ENCODE measurements at places on chromosomes 4 and X.

- DNase-seq = no peak
Observed at GRCh38 chr4:6687947-6688878, 5.5 kb upstream of the S100P start.

DNA sequence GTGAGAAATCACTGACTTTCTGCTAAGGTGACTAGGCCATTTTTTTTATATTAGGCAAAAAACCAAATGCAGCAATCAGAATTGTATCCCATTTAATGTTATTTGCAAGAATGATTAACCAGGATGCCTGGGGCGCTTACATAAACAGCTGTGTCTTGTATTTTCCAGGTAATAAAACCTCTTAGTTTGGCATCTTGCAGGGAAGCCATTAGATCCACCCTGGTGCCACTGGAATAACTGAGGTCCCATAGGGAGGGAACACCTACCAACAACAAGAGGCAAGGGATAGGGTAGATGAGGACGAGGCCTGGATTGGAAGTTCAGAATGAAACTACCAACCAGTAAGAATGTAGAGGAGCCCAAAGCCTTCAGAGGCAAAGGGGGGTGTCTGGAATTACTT lies 288.3 kb downstream of the ARHGAP24 start:
- DNase-seq = no peak

- no peak for DNase-seq
Observed at GRCh38 chrX:13649838-13650237, 3.1 kb upstream of the TCEANC start.

DNA sequence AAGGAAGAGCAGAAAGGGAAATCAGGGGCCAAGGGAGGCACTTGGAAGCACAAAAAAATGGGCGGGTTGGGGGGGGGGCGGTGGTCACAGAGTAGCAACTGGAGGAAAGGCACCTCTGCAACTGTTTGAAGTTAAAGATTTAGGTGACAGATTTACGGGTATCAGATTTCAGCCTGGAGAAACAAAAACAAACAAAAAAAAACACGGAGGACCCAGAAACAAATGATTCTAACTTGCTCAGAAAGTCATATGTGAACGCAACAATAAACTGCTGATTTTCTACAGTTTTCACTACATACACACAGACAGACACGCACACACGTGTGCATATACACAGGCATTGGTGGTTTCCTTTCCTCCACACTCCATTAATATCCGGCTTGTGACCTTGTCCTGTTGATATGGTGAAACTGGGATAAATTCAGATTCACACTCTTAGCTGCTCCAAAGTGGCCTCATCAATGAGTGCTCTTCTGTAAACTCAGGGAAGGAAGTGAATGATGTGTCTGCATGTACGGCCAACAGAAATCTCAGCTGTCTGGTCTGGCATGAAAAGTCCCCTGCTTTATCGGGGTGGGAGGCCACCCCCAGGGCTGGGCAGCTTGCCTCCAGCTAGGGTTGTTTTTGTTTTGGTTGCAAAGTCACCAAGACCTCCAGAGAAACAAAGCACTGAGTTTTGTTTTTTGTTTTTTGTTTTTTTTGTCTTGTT lies 54.3 kb downstream of the CHST7 start:
- no peak for DNase-seq

DNA sequence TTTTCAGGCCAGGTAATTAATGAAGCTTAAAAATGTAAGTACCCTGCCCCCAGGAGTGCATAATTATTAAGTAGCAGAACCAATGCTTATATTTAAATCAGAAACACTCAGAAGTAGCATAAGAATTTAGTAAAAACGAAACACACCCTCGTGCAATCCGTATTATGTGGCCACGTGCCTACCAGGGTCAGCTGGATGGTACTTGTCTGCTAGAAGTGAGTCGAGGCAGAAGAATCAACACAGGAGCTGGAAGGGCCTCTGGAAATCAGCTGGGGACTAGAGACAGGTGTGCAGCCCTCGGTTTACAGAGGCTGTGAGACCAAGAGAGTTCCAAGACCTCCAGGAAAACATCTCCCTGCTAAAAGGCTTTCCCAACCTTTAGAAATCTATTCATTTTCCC lies 559 bp upstream of the FAM47E start:
- no peak for DNase-seq

GRCh38 chrX:49155900-49156837 lies 6.4 kb upstream of the MAGIX start:
- DNase-seq = no peak

DNA sequence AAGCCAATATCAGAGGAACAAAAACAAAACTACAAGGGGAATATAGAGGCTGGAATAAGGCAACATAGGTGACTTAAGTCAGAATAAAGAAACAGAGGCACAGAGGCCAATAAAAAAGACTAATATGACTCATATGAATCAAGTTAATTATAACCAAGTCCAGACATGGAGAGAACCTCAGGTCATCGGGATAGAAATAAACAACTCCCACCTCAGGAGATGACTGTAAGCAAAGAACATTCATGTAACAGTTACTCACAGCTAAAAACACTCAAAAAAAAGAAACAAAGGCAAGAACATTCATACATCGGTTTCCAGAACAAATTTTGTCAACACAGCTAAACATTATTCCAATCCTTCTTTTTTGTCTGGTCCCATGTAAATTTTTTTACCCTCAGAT lies 60.3 kb upstream of the RXFP1 start:
- no peak for DNase-seq

DNA sequence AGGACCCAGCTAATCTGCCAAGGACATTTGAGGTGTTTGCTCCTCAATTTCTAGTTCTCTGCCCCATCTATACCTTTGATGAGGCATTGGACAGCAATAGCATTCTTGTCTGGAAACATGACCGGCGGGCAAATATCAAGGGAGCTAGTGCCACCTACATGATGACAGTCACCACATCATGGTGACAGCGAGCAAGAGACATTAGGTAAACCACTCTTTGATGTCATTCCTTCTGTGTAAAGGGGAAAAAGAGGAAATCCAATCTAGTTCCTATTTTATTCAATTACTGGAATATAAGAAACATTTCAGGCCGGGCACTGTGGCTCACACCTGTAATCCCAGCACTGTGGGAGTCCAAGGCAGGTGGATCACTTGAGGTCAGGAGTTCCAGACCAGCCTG lies 20.7 kb upstream of the IL13RA1 start:
- DNase-seq = no peak

DNA sequence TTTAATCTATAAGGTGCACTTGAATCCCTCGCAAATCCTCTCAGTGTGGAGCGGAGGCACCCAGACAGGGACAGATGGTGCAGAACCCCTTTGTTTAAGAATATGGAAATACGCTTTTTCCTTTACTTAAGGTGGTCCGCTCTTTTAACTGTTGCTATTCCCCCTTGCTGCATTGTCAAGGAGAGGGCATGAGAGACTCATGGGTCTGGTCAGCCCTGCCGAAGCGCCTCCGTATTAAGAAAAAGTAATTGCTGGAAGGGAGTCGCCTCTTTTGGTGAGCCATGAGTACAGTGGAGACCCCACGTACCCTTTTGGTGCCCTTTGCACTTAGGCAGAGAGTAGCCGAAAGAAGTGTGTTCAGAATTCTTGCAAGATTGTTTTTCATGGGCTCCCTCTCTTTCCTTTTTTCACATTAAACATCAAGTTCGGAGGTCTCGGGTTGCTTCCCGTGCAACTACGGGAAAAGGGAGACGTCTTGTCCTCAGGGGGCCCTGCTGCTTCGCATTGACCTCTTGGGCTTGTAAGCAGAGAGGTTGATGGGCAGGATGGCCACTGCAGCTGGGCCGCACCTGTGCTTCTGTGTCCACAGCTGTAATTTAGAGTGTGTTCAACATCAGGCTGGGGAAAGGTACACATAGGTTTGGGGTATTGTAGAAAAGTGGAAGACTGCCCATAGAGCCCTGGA lies 109.6 kb downstream of the SPRY1 start:
- DNase-seq = peak; percentile 60

GRCh38 chr4:183658362-183659028 lies 490 bp downstream of the RWDD4 start:
- peak; percentile 67 for DNase-seq

- DNase-seq = no peak
Observed at GRCh38 chr4:23233596-23233995, 540.9 kb downstream of the GBA3 start.

DNA sequence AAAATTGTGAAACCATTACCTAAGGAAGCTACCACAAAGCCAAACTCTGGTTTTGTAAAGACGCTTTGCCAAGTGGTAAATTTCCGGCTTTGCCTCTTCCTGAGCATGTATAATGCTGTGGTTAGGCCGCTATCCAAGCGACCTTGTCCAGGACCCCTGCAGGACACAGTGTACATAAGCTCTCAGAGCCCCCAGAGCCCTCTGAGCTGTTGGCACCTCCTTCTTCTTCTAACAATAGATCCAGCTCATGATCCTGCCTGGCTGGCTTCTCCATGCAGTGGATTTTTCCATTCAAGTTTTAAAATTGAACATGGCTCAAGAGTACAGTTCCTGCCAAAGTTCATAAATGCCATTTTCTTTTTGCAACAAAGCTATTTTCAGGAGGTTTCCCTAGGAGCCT lies 326.7 kb downstream of the MAPK10 start:
- DNase-seq = no peak

DNA sequence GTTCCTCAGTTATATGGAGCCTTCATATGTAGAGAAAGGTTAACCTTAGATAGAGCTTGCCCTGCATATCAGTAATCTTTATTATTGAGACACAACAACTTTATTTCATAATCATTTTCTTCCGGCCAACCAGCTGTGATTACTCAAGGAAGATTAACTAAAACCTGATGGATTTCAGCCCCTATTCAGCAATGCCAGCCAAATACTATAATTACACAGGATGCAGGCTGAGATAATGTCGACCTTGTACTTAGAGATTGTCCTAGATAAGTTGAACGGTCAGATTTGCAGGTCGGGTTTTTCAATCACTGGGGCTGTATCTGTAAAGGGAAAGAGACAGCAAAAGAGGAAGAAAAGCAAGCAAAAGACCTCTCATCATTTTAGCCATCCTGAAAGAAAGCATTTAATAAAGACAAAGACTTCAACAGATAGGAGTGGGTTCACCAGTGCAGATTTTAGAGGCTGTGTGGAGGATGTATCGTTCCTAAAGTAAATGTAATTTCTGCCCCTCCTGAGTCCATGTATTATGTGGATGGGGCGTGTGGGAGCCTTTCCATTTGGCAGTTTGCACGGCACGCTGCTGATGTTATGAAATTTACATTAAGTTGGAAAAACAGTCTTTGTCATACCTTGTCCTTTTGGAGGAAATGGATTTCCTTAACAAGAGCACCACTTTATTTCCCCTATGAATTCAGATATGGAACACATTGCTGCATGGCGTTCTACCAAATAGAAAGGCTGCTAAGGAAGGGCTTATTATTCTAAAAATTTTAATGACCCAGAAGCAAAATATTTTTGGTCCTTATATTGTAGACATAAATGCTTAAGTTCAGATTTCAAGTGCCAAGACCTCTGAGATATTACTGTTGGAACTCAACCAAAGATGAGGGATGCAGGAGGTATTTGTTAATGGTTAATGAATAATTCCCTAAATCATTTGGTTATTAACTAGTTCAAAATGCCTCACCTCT lies 496.7 kb downstream of the SPRY1 start:
- no peak for DNase-seq

GRCh38 chrX:45757272-45757671 lies 556.6 kb upstream of the DIPK2B start:
- DNase-seq = no peak

DNA sequence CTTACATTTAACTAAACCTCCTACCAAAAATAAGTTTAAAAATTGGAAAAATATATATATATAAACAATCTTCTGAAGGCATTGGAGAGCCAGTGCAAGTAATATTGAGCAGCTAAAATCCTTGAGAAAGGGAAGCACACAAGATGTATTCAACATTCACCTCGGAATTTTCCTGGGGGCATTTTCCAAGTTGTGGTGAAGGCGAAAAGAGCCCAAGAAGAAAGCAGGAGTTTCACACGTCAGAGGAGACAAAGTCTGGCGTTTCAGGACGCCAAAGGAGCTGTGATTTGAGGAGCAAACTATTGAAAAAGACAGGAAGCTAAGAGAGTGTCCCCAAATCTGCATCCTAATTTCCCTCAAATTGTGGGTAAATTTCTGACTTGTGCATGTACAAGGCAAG lies 9.1 kb upstream of the GASK1B start:
- DNase-seq = no peak

GRCh38 chr4:95232358-95233156 lies 316.2 kb downstream of the UNC5C start:
- no peak for DNase-seq

GRCh38 chr4:95979961-95980876 lies 140.3 kb downstream of the PDHA2 start:
- DNase-seq = no peak

- no peak for DNase-seq
Observed at GRCh38 chrX:8042304-8042703, 115.1 kb upstream of the PNPLA4 start.

GRCh38 chr4:20490734-20491133 lies 209.5 kb upstream of the PACRGL start:
- no peak for DNase-seq

All from H1 (cell line).